Activated CD4-positive, alpha-beta memory T cell treated with anti-CD3 and anti-CD28 coated beads, Interleukin-2, amount 10 ng/mL, durations not matched to agents 7 days and 5 days (primary cell): ENCODE measurements at places on chromosomes 16 and 17. TPM values are rescaled to one million over a fixed set of nuclear protein-coding genes. Genes with fewer than 3 reads are reported as not detected.

DNA sequence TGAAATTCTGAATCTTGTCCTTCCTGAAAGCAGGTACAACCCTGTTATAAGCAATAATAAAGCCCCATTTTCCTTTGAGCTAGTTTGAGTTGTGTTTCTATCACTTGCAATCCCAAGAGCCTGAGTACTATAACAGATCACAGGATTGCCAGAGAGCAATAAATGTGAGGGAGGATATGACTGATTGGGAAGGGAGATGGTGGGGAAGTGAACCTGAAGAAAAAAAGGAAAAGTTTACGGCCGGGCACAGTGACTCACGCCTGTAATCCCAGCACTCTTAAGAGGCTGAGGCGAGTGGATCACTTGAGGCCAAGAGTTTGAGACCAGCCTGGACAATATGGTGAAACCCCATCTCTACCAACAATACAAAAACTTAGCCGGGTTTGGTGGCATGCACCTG, 80.4 kb downstream of the COX10 start:
- DNase-seq: no peak

DNA sequence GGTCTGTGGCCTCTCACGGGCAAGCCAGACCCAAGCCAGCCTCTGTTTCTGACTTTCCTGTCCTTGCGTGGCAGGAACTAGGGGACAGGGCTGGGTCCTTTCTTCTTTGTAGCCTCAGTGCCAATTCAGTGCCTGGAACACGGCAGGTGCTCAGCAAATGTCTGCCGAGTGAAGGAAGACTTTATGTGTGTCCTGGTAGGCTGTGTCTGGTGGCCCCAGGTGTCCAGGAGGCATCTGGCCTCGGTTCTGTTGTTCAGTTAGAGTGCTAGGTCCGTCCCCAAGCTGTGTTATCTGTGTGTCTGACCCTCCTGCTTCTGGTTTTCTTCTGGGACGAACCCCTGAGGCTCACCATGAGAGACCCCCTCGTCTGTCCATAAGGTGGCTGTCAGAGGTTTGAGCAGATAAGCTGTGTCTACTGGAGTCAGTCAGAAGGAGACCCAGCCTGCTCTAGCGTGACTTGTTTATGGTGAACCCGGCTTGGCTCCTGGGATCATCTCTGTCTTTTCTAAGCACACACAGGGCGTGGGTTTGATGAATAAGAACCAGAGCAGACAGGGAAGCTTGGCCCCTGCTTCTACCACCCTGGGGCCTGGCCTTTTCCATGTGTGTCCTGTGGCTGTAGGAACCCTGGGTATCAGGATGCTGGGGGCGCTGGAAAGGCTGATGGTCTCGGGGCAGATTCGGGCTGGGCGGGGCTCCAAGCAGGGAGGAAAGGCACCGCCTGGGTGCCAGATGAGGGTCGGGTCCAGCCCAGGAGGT, 39.3 kb downstream of the ENGASE start:
- no peak for DNase-seq

Gene DPEP3
- 0.20 TPM for total RNA-seq

Gene ACSM2A
- not detected for total RNA-seq

Gene CACNG1
- not detected for total RNA-seq

GRCh38 chr16:69561901-69562300, 3.9 kb upstream of the NFAT5 start:
- DNase-seq: no peak

GRCh38 chr17:58136669-58137279, 11.4 kb upstream of the OR4D1 start:
- no peak for DNase-seq

Gene NPIPB4
- total RNA-seq: 96.4 TPM

GRCh38 chr17:21460358-21460757, 84.2 kb downstream of the KCNJ12 start:
- DNase-seq: no peak

DNA sequence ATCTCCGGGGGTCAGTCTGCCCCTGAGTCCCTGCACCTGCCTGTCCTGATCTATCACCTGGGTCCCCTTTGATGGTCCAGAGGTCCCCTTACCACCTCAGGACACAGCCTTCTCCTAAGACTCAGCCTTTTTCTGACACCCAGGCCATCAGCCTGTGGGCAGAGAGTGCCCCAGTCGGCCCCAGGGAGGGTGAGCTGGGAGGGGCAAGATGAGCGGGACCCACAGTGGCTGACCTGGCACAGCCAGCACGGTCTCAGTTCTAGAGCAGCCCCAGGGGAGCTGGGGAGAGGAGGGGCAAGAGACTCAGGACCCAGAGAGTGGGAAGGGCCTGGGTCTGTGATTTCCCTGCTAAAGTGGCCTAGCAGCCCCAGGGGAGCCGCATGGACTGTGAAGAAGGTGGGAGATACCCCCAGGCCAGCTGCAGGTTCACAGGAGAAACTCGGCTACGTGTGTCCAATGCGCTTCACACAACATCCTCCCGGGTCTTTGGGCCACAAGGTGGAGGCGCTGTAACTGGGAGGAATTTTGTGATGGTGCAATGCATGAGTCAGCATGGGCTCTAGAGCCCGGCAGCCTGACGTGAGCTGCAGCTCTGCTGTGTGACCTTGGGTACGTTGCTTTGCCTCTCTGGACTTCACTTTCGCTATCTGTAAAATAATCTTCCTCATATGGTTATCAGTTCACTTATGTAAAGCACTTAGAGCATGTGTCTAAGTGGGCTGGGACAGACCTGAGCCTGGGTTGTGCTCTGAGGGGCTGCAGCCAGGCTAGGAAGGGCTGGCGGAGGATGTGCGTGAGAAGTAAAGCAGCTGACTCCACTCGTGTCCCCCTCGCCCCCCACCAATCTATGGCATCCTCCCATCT, 67.2 kb upstream of the LHX1 start:
- no peak for DNase-seq

Gene TMEM235
- total RNA-seq: not detected

Gene RAB34
- total RNA-seq: 6.5 TPM

GRCh38 chr17:40490289-40490853, 11.1 kb downstream of the TNS4 start:
- peak; percentile 30 for DNase-seq

DNA sequence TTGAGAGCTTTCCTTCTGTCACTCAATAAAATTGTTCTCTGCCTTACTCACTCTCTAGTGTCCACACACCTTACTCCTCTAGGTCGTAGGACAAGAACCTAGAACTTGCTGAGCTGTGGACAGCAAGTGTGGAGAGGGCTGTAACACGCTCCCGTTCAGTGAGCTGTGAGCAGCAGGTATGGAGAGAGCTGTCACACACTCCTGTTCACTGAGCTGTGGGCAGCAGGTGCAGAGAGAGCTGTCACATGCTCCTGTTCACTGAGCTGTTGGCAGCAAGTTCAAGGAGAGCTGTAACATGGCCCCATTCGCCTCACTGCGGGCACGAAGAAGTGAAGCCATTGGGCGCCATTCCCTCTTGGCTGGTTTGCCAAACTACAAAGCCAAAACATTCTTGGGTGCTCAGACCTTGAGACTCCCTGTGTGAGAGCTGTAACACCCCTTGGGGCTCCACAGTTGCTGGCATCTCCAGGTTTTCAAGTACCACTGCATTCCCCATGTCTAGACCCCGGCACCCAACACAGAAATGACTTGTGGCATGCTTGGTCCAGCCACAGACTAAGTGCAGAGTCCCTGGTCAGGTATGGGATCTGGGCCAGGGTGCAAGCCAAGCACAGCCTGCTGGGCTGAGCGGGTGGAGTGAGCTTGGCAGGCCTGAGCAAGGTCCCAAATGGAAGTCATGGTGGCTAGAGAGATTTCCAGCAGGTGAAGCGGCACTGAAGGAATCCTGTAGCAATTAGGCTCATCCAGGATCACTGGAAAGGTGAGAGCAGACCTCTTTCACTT, 608.0 kb upstream of the CDH8 start:
- no peak for DNase-seq

- DNase-seq: no peak
Observed at GRCh38 chr17:82568997-82569393, 49.5 kb downstream of the FOXK2 start.

- peak; percentile 58 for DNase-seq
Observed at GRCh38 chr16:58306327-58306726, 11.5 kb upstream of the PRSS54 start.

DNA sequence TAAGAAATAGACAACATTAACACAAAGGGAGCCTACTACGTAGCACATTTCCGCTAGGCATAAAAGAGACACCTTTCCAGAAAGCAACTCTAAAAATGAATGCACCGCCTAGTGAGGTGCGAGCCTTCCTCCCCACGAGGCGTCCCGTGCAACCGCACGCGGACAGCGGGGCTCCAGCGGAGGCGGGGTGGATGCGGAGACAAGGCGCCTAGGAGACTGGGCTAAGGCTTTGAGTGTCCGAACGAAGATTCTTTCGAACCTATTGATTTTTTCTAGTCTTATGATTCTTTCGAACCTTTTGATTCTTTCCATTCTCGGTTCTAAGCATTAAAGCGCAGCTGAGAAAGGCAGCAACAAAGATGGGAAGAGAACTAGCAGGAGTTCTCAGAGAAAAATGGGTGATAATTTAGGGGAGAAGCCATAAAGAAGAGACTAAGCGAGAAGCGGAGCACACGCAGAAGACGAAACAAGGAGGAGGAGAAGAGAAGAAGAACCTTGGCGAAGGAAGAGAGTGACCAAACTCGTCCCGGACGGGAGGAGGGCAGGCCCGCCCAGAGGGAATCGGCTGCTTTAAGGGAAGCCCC, 394 bp upstream of the CPD start:
- peak; percentile 67 for DNase-seq

GRCh38 chr17:74890554-74890953, 2.9 kb downstream of the FADS6 start:
- no peak for DNase-seq

Gene KRT24
- total RNA-seq: not detected

DNA sequence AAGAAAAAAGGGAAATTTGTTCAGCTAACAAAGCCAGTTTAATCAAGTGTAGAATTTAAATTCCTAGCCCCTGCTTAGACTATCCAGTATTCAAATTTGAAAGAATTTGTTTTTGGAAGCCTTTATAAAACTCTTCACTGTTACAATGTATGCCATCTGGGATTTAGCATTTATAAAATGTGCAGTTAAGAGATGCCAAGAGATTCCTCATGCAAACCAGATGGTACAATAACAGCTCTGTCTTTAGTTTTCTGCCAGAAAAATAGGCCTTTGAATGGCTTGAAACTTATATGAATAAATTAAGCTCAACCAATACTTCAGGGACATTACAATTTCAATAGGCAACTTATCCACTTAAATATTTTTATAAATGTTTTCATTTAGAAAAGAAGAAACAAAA, 6.8 kb upstream of the ANKS4B start:
- DNase-seq: no peak

DNA sequence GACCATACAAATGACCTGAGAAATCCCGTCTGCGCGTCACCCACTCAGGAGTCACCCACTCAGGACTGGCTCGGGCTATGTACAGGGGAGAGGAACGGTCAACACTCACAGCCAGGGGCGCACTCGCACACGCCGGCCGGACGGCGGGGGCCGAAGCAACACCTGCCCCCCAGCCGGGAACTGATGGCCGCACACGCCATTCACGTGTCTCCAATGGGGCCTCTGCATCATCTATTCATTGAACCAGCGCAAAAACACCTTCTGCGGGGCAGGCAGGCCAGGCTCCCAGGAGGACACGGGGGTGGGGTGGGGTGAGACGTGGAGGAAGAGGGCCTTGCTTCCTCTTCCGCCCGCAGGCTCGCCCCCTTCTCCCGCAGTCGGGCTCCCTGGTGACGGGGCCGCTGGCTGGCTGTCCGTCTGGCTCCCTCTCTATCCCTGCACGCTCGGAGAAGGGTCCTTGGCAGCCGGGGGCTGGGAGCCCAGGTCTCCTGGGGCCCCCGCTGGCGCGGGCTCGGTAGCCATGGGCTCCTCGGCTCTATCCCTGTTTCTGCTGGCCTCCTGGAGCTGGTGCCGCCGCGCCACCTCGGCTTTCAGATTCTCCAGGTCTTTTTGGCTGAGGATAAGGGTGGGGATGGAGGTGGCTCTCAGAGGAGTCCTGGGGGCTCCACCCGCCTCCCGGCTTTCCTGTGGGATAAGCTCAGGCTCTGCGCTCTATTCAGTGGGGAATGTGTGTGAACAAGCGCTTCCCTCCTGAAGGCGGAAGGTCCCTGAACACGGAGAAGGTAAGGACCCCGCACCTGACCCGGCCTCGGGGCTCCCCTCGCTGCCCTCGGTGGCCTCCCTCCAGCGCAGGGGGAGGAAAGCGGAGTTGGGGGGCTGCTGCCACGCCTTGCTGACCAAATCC, 21.1 kb downstream of the CLUH start:
- DNase-seq: no peak

- DNase-seq: no peak
Observed at GRCh38 chr16:50207652-50208051, 54.5 kb downstream of the TENT4B start.

DNA sequence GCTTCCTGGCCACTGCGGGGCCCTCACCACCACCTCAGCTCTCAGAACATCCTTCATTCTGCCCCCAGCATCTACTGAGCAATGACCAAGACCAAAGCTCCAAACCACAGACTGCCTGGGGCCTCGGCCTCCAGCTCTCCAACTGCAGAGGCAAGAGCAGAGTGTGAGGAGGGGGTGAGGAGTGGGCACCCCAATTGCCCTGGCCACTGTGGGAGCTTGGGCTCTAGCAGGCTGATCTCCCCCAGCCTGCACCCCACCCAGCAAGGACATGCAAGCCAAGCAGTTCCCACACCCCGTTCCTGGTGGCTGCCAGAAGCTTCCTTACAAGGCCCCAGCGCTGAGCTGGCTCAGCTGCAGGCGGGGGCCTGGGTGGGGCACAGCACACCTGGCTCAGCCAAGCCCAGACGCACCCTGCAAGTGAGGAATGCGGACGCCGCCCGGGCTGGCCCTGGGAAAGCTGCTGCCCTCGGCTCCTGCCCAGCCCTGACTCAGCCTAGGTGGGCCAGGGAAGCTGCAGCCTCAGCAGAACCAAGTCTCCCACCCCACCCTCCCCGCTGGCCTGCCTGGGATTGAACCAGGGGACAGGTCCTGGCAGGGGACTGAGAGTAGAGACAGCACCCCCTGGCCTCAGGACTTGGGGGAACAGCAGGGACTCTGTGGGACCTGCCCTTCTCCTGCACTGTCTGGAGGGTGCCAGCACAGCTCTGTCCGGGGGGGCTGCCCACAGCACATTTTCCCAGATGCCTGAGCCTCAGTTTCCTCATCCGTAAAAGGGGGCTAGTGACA, 29.7 kb upstream of the KRT17 start:
- no peak for DNase-seq

- DNase-seq: no peak
Observed at GRCh38 chr16:75461575-75461974, 2.9 kb downstream of the TMEM170A start.

GRCh38 chr16:19307587-19308241, 22.2 kb downstream of the CLEC19A start:
- DNase-seq: no peak

- DNase-seq: no peak
Observed at GRCh38 chr17:58189436-58190146, 2.9 kb upstream of the EPX start.

DNA sequence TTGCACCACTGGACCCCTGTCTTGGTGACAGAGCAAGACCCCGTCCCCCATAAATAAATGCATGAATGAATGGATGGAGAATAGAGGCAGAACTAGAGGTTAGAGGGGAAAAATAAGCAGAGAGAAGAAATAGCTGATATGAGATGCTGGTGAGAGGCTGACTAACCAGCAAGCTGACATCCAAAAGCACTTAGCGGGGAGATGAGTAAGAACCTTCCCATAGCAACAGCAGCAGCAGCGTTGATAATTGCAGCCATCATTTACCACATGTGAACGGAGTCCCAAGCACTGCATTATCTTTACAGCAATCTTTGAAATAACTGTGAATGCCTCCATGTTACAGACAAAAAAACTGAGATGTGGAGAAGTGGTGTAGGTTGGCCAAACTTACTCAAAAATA, 777.3 kb upstream of the EEF2KMT start:
- DNase-seq: no peak
